ENCODE measurements at places on chromosomes 5 and 9.

DNA sequence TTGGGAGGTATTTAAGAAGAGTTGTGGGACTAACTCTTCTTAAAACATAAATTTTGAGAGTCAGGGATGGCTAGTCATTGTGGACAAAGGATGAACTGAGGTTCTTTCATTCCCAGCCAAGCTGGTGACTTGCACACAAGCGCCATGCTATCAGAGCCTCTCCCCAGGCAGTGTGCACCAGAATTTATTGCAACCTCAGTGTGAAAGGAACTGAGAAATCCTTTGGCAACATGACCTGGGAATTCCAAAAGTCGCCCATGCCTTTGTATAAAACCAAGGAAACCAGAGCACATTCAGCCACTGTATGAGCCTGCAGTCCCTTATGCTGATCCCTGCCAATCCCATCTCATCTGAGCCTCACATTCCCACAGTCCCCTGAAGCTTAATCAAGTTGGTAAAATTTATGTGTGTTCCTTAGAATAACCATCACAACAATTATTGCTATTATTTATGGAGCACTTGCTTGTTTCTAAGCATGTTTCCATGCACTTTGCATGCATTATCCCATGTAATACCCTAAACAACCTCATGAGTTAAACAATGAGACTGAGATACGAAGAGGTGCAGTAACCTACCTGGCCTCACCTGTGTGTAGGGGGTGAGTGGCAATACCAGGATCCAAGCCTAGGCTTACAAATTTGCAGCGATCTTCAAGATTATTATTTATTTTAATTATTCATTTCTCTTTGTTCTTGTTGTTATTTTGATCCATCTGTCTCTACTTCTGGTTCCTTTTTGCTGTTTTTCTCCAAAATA, 116.4 kb downstream of the NTRK2 start:
- peak; percentile 5 for DNase-seq

- peak; percentile 68 for DNase-seq
These were observed 317.3 kb upstream of the PDE4D start for GRCh38 chr5:60210810-60211209.

DNA sequence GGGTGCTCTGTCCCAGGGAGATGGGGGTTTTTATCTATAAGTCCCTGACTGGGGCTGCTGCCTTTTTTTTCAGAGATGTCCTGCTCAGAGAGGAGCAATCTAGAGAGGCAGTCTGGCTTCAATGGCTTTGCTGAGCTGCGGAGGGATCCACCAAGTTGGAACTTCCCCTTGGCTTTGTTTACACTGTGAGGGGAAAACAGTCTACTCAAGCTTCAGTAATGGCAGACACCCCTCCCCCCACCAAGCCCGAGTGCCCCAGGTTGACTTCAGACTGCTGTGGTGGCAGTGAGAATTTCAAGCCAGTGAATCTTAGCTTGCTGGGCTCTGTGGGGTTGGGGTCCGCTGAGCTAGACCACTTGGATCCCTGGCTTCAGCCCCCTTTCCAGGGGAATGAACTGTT, 375.8 kb downstream of the RAB3C start:
- DNase-seq: peak; percentile 22

DNA sequence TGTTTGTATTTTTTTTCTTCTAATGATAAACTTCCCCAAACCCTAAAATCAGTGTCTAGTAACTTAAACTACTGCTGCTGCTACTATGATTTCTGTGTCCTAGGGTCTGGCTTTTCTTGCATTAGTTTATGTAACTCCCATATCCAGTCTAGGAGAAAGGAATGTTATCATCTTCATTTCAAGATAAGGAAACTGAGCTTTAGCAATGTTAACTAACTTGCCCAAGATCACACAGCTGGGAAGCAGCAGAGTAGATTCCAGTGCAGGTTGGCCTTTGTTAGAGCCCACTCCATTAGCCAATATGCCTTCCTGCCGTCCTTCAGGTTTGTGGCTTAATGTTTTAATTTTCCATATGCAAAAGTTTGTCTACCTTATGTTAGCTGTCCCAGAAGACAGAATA, 10.4 kb downstream of the TMEM171 start:
- DNase-seq: no peak

- no peak for DNase-seq
These were observed 40.0 kb downstream of the FBXL7 start for GRCh38 chr5:15539951-15540350.

GRCh38 chr5:173726846-173727557, 110.6 kb upstream of the BOD1 start:
- no peak for DNase-seq

DNA sequence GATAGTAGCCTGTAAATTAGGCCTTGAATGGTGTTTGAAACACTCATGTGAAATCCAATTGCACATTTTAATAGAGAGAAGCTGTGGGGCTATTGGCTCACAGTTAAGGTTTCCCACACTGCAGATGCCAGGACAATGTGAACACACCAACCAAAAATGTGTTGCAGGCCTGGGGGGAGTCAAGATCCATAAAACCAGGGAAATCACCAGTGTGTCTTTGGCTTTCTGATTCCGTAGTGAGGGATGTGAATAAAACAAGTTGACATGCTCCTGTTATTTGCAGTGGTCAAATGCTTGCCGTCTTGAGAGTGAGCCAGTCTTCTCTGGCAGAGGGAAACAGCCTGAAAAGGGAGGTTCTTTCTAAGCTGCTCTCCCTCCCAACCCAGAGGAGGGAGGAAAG, 79.0 kb downstream of the ZNF462 start:
- DNase-seq: no peak

DNA sequence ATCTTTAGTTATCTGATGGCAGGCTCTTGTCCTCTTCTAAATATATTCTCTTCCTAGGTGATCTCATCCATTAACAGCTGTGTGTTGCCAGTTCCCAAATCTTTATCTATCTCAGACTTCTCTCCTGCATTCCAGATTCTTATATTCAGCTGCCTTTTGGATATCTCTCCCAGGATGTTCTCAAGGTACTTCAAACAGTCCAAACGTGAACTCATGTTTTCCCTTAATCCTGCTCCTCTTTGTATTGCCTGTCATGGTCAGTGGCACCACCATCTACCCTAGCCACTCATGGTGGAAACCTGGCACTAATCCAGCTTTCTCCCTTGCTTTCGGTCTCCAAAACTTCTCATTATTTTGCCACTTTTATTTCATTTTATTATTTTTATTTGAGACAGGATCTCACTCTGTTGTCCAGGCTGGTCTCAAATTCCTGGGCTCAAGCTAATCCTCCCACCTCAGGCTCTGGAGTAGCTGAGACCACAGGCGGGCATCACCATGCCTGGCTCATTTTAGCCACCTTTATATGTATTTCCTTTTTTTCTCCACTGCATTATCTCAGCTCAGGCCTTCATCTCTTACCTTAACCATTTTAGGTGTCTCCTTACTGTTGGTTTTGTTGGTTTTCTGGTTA, 3.8 kb downstream of the ZFYVE16 start:
- DNase-seq: peak; percentile 7

DNA sequence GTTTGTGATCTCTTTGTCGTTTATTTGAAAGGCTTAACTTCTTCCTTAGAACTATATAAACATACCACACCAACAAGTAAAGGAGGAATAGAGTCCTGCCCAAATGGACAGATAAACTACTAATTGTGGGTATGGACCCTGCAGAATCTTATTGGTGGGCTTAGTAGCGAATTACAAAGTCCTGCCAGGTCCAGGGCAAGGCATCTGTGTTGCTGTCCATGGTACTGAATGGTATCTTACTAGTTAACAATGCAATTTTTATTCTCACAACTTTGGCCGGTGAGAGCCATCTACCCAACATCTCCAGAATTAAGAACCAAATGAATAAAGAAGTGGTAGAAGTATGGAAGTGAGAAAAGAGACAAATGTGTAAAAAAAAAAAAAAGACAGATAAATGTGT, 1782.4 kb upstream of the WWC1 start:
- DNase-seq: no peak

GRCh38 chr9:134456756-134457305, 130.6 kb downstream of the RXRA start:
- DNase-seq: no peak

DNA sequence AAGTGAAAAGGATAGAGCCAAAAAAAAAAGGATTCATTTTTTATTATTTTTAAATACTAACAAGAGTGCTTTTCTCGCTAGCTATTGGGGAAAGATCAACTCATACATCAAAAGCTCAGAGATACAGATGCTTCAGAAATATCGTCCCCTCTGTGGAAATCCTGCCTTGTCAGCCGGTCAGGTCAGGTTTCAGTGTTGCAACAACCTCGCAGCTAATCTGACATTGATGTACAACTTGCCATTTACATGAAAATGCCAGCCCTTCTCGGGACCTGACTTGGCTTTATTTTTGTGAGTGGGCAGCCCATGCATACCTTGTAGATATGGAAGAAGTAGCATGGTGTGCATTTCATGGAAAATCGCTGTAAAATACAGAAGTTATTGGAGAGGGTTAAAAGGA, 358.8 kb upstream of the ADAMTS16 start:
- no peak for DNase-seq

DNA sequence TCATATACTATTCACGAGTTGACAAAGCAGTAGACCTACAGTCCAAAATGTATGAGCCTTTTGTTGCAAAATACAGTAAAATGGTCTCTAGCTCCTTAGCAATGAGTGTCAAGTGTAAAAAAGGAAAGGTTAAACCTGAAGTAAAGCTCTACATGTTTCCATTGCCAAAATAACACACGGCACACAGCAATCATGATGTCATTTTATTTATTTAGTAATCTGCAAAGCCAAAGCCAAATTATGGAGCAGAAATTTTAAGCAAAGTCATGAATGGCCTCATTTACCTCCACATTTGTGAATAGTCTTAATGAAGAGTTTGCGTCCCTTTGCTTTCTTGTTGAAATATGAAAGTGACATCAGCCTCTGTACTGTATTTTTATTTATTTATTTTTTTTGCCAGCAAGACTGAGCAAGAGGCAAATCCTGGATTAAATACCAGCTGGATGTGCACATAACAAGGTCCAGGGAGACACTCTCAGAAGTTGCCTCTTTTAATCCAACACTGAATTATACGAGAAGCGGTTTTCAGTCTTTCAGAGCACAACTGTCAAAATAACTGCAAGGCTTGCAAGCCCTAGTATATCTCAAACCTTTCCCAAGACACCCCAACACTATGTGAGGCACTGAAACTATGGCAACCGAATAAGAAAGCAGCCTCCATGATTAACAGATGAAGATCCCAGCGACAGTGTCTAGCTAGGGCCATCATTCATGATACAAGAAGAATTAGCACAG, 9.7 kb downstream of the SEMA6A start:
- peak; percentile 77 for DNase-seq

DNA sequence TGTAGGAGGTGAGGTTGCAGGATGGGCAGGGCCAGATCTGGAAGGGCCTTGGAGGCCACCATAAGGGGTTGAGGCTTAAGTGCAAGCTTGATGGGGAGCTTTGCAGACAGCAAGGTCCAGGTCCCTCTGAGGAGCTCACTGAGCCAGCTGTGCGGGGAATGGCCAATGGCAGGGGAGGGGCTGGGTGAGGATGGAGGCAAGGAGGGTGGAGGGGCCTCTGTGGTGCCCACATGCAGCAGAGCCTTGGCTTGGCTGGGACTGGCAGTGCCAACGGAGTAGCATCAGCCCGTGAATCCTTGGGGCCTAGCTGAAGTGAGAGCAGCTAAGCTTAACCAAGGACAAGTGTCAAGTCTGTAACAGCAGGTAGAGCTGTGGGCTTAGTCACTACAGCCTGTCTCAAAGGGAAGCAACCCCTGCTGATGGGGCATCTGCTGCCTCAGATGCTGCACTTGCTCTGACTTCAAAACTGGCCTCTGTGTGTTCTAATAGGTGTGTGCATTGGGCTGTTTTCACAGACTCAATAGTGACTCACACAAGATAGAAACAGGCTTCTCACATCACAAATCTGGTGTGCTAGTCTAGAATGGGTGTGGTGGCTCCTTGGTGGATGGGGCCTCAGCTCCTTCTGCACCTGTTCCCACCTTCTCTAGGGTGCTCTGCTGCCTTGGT, 16.3 kb downstream of the GALNT12 start:
- peak; percentile 63 for DNase-seq

- peak; percentile 59 for DNase-seq
These were observed 72.4 kb downstream of the NEK6 start for GRCh38 chr9:124330011-124330697.

- DNase-seq: peak; percentile 61
These were observed 62.3 kb downstream of the RAPGEF1 start for GRCh38 chr9:131677444-131678180.

DNA sequence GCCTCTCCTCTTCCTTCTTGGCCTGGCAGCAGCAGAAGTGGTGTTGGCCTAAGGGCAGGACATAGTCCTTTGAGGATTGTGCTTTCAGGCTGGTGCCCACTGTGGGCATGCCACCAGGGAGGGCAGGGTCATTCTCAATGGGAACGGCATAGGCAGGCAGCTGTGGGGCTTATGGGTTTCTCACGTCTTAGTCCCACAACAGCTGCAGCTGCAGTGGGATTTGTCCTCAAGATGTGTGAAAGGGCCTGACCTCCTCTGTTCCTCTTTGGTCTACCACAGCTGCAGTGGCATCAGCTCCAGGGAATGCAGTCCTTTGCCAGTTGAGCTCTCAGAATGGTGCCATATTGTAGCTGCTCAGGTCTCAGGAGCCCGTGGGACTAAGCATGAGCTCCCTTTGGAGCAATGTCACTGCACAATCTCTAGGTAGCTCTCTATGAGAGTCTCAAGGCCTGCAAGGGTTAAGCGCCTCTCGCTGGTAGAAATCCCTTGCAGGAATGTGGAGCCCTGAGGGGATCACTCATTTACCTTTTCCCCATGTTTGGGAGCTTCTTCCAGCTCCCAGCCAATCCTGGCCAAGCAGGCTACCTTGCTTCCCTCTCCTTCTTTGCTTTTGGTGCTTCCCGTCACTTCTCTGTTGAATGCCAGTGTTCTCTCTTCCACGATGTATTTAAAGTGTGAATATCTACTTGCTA, 104.8 kb downstream of the GNA14 start:
- no peak for DNase-seq

DNA sequence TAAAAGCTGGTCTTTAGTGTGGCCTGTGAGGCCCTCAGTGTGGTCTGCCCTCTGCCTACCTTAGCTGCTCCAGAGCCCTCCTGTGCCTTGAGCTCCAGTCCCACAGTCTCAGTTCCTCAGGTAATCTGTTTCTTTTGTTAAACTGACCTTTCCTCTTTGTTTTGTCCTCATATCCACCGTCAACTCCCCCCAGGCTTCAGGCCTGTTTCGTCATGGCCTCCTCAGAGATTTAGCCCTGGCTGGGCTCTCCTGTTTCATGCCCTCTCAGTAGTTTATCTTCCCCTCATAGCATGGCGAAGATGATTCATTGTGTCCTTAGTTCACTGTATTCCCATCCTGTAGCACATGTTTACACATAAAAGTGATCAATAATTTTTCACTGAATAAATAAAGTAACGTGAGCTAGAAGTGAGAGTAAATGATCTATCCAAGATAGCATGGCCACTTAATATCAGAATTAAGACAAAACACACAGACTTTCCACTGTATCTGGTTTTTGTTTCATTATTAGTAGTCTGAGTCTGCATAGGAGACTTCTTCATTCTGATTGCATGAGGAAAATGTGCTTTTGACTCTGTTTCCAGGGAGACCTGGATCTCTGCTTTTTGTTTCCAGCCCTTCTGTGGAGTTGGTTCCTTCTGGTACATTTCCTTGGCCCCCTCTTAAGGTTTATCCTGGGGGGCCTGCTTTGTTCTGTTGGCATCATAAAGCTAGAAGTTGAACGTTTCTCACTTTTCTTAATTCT, 70.5 kb downstream of the SNX24 start:
- DNase-seq: peak; percentile 33

- DNase-seq: no peak
These were observed 87.4 kb downstream of the THBS4 start for GRCh38 chr5:80122579-80122978.

GRCh38 chr5:138706655-138707480, 46.4 kb upstream of the CTNNA1 start:
- DNase-seq: peak; percentile 27
